ENCODE measurements at places on chromosomes 2 and 18.

DNA sequence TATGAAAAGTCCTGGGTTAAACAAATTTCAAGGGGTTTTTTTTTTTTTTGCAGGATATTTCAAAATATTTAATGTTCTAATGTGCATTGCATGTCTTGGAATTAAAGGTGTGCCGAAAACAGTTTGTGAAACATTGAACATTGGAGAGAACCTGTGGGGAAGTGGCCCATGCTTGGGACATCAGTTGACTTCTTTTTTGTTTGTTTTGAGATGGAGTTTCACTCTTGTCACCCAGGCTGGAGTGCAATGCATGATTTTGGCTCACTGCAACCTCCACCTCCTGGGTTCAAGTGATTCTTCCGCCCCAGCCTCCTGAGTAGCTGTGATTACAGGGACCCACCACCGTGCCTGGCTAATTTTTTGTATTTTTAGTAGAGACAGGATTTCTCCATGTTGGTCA, 71.0 kb upstream of the RAPH1 start:
- no peak for DNase-seq

DNA sequence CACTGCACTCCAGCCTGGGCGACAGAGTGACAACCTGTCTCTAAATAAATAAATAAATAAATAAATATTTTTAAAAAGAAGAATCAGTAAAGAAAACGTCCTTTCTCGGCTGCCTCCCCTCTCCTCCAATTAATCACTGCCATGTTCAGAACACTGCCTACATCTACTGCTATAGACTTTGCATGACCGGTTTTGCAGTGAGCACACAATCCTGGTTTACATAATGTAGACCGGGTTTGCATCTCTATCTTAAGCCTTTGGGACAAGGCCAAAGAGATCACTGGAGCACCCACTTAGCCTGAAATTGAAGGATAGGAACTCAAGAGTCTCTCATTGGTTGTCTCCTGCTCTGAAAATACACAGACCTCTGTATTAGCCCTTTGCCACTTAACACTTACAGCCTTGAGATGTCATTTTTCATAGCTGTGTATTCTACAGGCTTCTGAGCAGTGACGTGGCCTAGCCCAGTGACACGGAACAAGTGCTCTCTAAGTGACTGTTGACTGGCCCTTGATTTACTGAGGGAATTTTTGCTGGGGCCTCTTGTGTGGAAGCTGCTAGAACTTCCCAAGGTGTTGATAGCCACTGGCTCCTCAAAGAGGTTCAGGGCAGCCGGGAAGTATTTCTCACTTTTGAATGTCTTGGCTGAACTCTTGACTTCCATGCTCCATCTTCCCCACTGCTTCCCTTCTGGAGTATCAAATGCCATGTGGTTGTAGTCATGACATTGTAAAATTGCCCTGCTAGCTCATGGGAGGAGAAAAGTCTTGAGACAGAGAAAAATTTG, 45.3 kb upstream of the CCBE1 start:
- no peak for DNase-seq

DNA sequence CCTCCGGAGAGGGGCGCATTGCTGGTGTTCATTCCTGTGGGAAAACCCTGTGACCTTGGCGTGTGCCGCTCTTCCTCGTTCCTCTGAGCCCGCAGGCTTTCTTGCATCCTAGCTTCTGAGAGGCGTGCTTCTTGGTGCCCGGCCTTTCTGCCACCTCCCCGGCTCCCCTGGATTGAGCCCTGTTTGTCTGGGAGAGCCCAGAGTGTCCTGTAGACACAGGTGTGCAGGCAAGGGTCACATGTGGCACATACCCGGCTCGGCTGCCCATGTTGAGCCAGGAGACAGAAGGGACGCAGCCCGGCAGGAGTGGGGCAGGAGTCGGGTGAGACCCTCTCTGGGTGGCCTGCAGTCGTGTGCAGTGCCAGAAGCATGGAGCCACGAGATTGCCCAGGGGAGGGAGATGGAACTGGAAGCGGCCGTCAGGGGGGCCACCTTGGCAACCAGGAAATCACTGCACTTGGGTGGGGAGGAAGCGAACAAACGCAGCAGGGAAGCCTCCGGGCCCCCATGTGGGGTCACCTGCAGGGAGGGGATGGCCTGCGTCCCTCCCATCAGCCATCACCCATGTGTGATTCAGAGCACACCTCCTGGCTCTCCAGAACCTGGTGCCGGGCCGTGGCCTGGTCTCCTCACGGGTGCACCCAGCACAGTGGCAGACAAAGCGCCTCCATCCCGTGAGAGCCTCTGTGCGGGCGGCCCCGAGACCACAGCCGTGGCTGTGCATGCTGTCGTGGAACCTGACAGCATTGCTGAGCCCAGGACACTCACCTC, 92.9 kb downstream of the SH3BP4 start:
- no peak for DNase-seq

- DNase-seq, result no peak
Observed at GRCh38 chr2:217757108-217757463, 245.7 kb downstream of the TNS1 start.

GRCh38 chr2:26780203-26780760, 5.6 kb upstream of the CENPA start:
- no peak for DNase-seq

- DNase-seq, result peak; percentile 91
Observed at GRCh38 chr2:70871398-70872211, 36.0 kb upstream of the CD207 start.

DNA sequence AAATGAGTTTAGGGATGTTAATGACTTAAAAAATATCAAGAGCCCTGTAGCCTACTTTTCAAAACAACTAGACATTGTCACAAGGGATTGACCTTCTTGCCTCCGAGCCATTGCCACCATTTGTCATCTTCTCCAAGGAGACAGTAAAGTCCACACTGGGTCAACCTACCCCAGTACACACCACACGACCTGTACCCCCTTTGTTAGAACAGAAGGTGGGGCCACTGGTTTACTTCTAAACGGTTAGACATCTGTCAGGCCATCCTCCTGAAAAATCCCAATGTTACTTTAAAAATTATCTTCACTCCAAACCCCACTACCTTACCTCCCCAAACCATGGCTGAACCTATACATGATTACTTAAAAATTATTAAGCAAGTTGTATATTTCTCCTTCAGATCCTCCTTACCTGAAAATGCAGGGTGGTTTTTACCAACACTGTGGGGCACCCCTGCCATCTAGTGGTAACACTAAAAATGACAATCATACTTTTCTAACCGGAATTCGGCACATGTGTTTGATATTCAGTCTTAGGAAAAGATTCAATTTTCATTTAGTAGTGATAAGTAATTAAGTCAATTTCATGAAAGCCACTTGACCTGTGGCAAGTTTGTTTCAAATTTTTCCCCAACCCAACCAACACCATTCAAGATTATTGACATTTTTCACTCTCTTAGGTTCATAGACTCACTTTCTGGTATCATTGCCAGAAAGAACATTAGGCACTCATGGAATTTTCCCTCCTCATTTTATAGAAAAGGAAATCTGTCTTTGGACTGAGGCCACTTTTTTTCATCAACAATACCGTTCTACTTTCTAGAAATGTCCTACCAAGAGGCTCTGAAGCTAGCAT, 265.3 kb upstream of the PKDCC start:
- peak; percentile 67 for DNase-seq

GRCh38 chr2:189783451-189783926, 650 bp downstream of the ORMDL1 start:
- peak; percentile 63 for DNase-seq

GRCh38 chr18:49332706-49333406, 127.6 kb downstream of the DYM start:
- no peak for DNase-seq

DNA sequence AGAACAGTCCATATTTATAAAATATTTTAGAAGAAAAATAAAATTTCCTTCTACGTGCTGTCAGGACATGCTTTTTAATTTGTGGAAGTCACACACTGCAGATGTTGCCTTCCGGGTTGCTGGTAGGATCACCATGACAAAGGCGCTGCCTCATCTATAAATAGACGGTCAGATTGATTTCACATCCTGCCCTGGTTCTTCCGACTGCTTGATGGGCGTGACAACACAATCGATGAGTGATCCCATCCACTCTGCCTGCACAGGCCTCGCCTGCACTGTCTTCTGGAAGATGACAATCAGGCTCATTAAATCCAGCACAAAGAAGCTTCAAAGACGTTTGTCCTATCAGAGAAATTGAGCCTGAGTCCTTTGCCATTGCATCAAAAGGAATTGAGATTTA, 318.9 kb upstream of the TRIB2 start:
- DNase-seq, result no peak

- DNase-seq, result peak; percentile 17
Observed at GRCh38 chr18:45733535-45733934, 9.6 kb downstream of the SLC14A1 start.

DNA sequence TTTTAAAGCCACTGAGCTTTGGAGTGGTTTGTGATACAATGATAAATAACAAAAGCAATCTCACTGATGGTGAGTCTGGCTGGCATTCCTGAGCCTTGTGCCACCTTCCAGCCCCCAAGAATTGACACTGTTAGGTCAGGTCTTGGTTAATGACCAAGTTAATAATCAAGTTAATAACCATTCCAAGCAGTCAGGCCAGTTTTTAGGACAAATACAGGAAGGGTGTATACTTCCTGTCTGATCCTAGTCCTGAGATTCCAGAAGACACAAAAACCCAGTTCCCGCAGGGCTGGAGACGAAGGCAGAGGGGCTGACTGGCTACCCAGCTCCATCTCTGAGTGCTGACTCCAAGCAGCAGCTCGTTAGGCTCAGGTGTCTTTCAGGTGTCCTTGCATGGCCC, 74.6 kb upstream of the LAPTM4A start:
- no peak for DNase-seq

GRCh38 chr2:101478181-101479001, 3.5 kb upstream of the RFX8 start:
- peak; percentile 40 for DNase-seq
